ENCODE measurements at places on chromosomes 2 and 18.

DNA sequence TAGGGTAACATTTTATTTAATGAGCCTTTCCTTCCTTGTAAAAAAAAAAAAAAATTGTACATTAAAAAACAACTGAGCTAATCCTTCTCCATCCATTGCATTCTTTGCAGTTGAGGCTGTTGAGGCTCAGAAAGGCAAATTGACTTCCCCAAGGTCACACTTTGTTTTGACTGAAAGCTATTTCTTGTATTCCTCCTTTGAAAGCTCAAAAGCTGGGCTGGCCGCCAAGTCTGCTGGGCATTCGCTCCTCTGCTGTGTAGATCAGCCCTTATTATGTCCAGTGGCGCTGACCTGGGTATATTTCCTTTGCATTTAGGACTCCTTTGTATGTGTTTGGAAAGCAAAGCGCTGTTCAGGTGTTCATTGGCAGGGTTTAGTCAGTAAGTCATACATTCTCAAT, 44.0 kb downstream of the SGPP2 start:
- peak; percentile 23 for DNase-seq

DNA sequence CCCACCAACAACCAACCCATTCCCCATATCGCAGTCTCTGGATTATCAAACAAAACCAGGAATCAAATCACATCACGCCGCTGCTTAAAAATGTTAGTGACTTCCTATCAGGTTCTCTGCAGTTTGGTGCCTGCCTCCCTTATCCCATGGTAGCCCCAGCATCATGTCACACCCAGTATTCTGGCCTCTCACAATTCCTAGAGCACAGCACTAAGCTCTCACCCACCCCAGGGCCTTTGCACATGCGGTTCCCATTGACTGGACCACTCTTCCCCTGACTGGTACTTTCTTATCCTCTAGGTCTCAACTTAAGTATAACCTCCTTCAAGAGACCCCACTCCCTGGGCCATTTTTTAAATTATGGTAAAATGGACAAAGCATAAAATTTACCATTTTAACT, 12.8 kb downstream of the ATP8B1 start:
- no peak for DNase-seq

GRCh38 chr2:172093416-172094293, 8.3 kb downstream of the DLX1 start:
- no peak for DNase-seq

DNA sequence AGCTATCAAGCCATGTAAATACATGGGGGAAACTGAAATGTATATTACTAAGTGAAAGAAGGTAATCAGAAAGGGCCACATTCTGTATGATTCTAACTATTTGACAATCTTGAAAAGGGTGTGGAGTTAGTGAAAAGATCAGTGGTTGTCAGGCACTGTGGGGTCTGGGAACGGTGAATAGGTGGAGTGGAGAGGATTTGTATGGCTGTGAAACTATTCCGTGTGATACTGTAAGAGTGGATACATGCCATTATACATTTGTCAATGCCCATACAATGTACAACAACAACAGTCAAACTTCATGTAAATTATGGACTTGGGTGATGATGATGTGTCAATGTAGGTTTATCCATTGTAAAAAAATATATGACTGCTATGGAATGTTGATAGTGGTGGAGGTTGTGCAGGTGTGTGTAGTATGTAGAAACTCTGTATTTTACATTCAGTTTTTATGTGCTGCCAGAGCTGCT, 1116.2 kb downstream of the SUCLG1 start:
- DNase-seq, result no peak

DNA sequence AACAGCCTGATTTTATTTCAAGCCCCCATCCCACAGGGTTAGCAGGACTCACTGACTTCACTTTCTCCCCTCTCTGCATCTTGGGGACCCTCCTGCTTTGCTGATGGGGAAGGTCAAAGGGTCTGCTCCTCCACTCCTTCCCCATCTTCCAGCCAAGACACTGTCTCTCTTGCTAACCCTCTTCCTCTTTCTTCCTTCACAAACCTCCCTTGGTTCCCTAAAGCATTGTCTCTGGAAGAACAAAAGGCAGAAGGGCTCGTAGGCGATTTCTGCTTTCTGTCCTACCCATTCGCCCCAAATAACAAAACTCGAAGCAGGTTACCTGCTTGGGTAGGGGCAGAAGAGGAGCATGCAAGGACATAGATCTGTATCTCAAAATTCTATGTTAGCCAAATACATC, 5.5 kb upstream of the SLC4A3 start:
- DNase-seq, result no peak

DNA sequence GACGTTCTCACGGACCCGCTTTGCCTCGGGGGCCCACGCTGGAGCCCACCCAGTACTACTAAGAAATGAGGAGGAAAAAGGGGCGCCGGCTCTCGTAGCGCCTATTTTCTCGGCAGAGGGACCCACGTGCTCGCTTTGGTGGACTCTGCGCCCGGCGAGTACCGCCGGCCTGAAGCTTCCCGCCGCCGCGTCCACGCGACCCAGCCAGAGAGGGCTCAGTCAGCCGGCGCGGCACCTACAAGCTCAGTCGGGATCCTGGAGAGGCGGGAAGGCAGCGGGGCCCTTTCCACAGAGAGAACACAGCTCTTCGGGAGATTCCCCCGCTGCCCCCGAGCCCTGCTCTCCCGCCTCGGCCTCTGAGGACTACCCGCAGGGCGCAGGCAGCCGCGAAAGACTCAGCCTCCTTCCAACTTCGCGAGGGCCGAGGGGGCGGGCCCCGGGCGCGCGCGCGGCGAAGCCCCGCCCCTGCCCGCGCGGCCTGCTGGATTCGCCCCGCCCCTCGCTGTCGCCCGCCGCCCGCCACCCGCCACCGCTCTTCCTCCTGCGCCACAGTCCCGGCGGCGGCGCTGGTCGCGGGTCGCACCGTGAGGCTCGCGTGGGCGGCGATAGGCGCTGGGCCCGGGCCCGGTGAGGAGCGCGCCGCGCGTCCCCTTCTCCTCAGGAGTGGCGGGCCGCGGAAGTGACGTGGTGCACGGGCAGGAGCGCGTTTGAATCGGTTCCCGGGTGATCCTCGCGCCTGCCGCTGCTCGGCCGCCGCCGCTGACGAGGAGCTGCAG, at the start of gene SMCHD1:
Gene SMCHD1 (plus strand): TSS at position 549 of the 776 bp plus-strand sequence. CDS start 350 bp downstream, outside the sequence.
- peak; percentile 83 for DNase-seq

DNA sequence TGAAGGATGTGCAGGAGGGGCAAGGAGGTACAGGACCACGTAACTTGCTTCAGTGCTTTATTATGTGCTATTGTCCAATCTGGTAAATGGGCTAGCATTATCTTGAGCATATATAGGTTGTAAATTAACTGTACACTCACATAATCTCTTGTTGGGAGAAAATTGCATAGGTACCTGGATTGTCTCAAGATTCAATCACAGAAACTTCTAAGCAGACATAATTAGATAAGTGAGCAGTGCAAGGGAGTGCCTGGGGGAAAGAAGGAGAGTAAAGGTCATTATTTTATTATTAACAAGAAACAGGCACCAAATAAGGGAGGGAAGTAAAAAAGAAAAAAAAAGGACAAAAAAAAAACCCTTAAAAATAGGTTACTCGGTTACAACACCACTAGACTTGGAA, 186.2 kb downstream of the MBD5 start:
- no peak for DNase-seq

GRCh38 chr18:7723558-7723957, 156.4 kb downstream of the PTPRM start:
- no peak for DNase-seq

All from mesenchymal stem cell (in vitro differentiated cells and primary cell).